ENCODE measurements at places on chromosomes 1 and 21. TPM values are rescaled to one million over a fixed set of nuclear protein-coding genes. Genes with fewer than 3 reads are reported as not detected.
A peak's percentile ranks its signal among the peaks of the same experiment; 100 is the strongest.

SPRR2D gene
- not detected for total RNA-seq

SH3D21 gene
- 3.2 TPM for total RNA-seq

CLDN17 gene
- total RNA-seq, result not detected

FCRL6 gene
- total RNA-seq, result not detected

DNA sequence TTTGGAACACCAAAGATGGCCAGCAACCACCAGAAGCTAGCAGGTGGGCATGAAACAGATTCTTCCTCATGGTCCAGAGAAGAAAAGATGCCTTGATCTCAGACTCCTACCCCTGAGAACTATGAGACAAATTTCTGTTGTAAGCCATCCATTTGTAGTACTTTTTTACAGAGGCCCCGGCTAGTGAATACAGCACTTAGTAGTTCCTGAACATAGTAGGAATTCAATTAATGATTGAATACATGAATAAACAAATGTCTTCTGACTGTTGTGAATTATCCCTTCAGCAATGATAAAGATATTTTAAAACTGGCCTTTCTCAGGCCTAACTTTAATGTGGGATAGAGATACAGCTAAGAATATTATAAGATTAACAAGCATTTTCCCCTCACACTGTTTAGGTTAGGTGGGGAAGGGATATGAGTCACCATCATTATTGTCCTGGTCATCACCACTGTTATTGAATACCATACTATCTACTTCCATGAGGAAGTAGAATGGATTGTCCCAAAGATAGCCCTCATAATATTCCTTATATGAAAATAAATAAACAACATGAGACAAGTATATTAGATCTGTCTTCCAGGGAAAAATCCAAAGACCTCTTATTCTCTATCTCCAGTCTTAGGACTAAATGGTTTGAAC, 51.4 kb downstream of the ADCY10 start:
- DNase-seq, result no peak

DNA sequence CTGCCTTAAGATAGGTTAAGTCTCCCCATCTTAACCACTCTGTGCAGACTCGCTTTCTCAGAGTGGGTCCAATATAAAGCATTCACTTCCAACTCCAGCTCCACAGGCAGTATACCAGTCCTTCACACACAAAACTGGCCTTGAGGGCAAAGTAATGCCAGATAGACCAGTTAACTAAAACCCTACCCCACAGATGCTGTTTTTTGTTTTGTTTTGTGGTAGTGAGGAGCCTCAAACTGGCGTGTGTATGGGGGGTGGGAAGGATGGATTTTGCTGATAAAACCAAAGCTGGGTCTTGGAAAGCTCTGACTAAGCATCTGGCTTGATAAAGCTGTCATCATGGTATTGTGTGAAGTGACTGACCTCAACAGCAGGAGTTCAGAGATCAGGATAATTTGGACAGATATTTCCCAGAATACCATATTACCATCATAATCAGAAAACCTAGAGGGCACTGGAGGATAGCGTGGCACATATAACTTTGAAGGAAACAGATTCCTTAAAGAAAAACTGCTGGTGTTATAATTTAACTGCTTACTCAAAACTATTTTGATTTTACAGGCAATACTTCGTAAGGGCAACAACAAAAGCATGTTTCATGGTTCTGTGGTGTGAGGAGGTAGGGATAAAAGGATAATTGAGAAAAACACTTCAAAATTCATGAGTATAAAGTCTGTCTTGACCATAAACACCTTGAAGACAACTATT, 29.6 kb upstream of the CPLANE2 start:
- no peak for DNase-seq

- no peak for DNase-seq
Measured at GRCh38 chr1:28173151-28173979, 3.1 kb downstream of the PTAFR start.

- DNase-seq, result no peak
Measured at GRCh38 chr1:207088161-207088560, 499 bp upstream of the C4BPB start.

- DNase-seq, result no peak
Measured at GRCh38 chr21:33373451-33373850, 29.8 kb upstream of the IFNGR2 start.

GRCh38 chr21:46317710-46318463, 5.8 kb downstream of the C21orf58 start:
- no peak for DNase-seq

DNA sequence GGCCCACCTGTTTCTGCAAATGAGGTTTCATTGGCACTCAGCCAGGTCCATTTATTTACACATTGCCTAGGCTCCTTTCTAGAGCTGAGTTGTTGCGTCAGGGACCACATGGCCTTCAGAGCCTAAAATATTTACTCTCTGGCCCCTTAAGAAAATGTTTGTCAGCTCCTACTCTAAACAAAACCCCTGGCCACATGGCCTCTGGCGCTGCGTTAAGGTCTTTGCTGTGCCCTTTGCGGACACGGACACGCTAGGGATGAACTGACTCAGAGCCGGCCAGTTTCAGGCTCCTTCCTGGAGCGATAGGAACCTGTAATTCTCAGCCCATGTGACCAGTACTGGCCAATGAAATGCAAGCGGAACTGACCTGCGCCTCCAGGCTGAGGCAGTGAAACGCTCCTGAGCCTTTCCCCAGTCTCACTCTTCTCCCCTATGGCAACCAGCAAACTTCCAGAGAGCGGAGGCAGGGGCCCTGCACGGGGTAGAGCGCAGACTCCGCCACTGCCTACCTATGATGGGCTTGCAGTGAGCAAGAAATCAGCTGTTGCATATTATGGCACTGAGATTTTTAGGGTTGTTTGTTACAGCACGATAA, 160.3 kb downstream of the ETS2 start:
- no peak for DNase-seq

DNA sequence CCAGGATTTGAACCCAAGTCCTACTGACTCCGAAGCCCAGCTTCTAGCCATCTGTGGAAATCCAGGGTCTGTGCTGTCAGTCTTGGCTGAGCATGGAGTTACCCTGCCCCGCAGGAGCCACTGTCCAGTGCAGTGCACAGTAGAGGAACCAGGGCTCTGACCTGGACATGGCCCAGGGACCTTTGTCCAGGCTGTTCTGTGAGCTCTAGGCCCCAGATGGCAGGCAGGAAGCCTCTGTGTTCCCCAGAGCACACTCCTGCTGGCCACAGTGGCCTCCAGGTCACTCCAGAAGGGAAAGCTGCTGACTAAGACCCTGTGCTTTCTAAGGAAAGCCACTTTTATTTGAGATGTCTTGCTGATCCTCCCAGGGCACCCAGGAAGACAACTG, 13.8 kb downstream of the S100A7A start:
- no peak for DNase-seq

- DNase-seq, result no peak
Measured at GRCh38 chr1:72229893-72230292, 52.4 kb downstream of the NEGR1 start.

DNA sequence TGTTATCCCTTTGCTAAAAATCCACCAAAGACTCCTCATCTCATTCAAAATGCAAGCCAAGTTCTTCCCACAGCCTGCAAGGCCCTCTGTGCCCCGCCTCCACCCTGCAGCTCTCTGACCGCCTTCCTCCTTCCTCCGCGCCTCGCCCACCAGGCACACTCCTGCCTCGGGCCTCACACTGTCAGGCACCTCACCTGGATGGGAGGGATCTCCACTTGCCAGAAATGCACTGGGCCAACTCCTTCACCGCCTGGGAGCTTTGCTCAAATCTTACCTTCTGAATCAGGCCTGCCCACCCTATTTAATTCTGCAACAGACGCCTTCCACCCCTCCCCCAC, 26.2 kb downstream of the PGBD5 start:
- DNase-seq, result no peak

- peak; percentile 66 for DNase-seq
Measured at GRCh38 chr1:158932171-158932570, 819 bp downstream of the PYHIN1 start.

DNA sequence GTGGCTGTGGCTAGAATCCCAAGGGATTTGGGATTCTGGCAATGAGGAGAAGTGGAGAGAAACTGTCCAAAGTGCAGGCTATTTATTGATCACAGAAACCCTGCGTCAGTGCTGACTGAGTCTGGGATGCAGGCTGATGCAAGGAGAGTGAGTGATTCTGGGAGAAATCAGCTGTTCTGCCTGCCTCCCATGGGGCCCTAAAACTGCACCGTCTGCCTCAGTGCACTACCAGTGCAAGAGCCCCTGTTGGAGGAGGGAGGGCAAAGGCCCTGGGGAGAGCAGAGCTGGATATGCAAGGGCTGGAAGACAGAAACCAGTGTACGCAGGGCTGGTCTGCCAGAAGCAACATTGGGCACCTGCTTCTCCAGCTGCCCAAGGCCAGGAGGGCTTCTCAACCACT, 42.6 kb downstream of the C1orf198 start:
- DNase-seq, result no peak

DNA sequence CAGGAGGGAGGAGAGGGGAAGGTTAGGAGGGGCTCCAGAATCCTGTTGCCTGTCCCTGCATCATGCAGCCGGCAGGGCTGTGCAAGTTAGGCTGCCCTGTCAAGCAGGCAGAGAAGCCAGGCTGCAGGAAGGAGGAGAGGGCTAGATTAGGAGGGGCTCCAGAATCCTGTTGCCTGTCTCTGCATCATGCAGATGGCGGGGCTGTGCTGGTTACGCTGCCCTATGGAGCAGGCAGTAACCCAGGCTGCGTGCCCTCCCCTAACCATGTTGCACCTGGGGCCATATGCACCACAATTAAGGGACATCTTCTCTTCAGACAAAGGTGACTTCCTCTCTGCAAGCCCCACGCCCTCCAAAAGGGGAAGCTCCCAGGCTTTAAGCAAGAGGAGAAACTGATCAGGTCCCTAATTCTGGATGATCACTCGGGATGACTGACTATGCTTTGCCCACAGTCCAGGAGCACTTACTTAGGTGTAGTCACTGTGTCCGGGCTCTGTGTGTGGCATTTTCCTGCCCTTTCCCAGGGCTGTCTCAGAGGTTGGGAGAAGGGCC, 457.4 kb downstream of the SETD4 start:
- DNase-seq, result no peak

- no peak for DNase-seq
Measured at GRCh38 chr1:248906753-248907661, 972 bp downstream of the PGBD2 start.

DNA sequence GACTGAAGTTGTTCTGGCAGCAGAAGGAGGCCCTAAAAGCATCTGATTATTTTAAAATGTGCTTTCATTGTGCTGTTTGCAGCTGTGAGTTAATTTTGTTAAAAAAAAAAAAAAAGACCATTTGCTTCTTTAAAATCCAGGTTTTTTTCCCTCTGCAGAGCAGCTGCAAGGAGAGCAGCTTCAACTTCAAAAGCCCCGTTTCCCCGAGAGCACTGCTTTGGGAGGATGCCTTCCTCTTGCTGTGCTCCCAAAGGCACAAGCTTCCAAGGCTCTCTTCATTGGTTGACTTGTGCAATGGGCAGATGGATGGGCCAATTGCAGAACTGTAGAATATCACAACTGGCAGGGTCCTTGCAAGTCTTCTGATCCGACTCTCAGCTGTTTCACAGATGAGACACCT, 459.2 kb upstream of the PKN2 start:
- DNase-seq, result no peak

DNA sequence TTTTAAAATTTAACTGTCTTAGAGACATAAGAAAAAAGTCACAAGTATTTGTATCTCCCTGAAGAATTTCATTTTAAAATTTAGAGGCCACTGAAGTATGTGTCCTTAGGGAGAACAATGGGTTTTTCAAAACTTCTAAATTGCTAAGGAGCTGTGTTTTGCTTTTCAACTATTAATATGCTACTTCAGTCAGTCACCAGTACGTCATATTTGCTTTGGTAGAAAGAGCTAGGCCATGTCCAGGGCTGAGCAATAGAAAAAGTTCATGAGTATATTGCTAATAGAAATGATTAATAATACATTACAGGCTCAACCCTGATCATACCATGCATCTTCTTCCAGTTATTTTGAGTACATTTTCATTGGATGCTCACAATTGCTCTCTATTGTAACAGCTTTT, 1.7 kb upstream of the SGIP1 start:
- DNase-seq, result no peak

- DNase-seq, result no peak
Measured at GRCh38 chr1:178607718-178608408, 95.0 kb downstream of the TEX35 start.

DNA sequence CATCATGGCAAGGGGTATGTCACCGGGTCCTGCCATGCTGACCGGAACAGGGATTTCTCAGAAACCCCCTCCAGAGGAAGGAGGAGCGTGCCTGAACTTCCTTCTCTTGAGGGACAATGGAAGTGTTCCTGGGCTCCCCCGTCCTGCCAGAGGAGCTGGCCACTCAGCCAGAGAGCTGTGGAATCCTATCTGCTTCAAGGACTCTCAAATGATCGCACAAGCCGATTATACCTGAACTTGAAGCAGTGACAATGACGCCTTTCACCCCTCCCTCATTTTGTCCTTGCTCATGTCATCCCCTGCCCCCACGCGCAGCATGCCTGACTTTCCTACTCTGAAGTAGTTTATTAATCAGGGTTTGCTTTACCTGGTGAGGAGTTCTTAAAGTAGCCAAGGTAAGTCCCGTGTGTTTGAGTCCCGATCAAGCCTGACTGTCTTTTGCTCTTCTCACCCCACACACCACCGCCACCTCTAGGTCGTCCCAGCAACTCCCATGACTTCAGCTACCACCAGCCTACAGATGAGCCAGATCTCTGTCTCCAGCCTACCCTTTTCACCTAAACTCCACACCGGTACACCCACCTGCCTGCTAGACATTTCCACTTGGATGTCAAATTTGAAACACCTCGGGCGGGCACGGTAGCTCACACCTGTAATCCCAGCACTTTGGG, 25.0 kb upstream of the PRELP start:
- no peak for DNase-seq

DNA sequence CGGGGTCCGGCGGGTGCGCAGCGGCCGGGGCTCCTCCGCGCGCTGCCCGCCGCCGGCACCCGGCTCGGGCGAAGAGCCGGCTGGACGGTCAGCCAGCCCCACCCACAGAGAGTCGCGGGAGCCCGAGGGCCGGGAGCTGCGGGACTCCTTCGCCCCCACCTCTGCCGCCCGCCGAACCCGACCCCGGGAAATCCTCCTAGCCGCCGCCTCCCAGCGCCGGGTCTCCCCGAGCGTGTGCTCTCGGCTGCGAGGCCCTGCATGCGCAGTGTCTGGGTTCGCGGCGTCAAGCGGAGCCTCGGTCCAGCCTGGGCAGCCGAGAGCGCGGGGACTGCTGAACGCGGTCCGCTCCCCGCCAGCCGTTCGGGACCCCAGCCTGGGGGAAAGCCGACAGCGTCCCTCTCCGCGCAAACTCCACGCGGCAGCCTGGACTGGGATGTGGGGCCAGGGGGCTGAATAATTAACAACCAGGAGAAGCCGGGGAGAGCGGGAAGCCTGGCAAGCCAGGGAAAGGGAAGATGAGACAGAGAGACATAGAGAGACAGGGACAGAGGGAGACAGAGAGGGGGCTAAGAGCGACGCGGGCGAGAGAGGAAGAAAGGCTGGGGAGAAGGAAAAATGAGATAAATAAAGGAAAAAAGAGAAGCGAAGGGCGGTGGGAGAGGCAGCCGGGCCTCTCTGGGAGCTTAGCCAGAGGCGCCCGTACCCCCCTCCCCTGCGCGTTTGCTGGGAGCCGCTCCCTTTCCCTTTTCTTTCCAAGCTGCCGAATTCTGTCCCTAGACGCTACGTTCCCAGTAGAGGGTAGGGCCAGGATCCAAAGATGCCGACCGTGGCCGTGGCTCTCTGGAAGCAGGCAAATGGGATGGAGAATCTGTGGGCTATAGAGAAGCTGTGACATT, 64.2 kb downstream of the MEF2D start:
- DNase-seq, result no peak

GRCh38 chr1:24102961-24103360, 9.0 kb downstream of the MYOM3 start:
- no peak for DNase-seq
